ENCODE measurements at places on chromosomes 16 and 17.

- no peak for DNase-seq
These were observed 114.3 kb downstream of the MSI2 start for GRCh38 chr17:57370619-57371018.

- DNase-seq, result no peak
These were observed 800 bp downstream of the COX4I1 start for GRCh38 chr16:85800321-85800669.

GRCh38 chr16:86347090-86347489 lies 163.2 kb upstream of the FOXF1 start:
- no peak for DNase-seq

DNA sequence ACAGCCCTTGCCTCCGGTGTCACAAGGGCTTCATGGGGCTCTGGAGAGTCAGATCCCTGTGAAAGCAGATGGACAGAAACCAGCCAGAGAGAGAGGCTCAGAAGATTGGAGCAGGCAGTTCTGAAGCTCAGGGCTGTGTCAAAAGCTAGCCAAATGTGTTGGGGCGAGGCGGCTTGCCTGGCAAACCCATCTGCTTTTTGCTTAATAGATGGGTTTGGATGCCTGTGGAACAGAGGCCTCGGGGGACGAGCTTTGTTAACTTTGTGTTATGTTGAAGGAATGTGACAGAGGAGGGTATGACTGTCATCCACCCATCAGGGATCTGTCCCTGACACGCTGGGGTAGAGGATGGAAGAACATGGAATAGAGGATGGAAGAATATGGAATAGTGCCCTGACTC lies 21.0 kb upstream of the SLC12A3 start:
- no peak for DNase-seq

DNA sequence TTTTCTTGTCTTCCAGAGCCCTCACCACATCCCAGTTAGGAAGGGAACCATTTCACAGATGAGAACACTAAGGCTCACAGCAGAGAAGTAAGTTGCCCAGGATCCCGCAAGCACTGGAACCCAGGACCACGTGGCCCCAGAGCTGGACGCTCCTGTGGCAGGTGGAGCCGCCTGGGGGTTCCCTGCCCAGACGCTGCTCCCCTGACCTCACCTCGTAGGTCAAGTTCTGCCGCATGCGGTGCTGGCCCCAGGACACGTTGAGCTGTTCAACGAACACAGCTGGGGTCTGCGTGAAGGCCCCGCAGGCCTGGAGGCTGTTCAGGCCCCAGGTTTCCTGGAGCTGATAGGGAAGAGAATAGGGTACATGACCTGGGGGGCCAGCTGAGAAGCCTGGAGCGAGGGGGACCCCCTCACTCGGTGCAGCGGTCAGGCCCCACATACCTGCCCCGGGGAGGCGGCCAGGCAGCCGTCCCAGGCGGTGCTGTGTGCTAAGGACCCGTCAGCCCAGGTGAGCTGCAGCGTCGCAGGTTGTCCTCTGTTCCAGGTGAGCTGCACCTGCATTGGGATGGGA lies 54.1 kb downstream of the RMI2 start:
- no peak for DNase-seq

DNA sequence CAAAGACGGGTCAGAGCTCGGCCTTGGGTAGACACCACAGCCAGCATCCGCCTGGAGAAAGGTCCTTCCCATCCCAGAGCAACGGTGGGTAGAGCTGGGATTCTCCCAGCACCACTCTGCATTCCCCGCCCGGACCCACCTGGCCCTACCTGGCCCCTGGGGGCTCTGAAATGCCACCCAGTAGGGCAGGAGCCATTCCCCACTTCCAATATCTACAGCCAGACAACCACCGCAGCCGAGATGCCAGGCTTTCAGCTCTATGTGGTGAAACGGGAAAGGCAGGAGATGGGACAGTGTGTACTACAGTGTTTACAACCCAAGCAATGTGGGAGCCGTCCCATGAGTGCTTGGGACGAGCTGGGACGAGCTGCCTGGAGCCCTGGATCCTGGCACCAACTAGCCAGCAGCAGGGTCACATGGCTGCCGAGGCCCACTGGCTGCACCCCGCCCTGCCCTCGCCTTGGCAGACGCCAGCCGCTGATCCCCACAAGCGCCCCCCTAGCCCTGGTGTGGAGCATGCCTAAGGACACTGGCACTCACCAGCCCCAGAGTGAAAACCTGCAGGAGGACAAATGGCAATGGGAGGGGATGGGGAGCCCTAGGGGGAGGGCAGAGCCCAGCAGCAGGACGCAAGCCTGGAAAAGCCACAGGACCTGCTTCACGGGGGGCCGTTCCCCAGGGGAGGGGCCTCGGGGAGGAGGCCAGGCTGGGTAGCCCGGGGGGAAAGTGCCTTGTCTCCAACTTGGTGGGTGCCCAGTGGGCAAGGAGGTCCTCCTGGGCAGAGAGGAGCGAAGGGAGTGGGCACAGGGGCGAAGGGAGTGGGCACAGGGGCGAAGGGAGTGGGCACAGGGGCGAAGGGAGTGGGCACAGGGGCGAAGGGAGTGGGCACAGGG lies 13.5 kb downstream of the TMC6 start:
- peak; percentile 18 for DNase-seq

- DNase-seq, result no peak
These were observed 13.7 kb downstream of the GJD3 start for GRCh38 chr17:40350689-40351358.

- DNase-seq, result peak; percentile 29
These were observed 25.7 kb downstream of the C17orf100 start for GRCh38 chr17:6677158-6677831.

GRCh38 chr16:88770461-88771293 lies 14.3 kb downstream of the PIEZO1 start:
- DNase-seq, result no peak

GRCh38 chr16:85187002-85187401 lies 74.7 kb upstream of the CIBAR2 start:
- no peak for DNase-seq

GRCh38 chr16:59385959-59386358 lies 651.8 kb upstream of the GOT2 start:
- DNase-seq, result no peak

- DNase-seq, result no peak
These were observed 50.9 kb downstream of the IL21R start for GRCh38 chr16:27452569-27453493.

DNA sequence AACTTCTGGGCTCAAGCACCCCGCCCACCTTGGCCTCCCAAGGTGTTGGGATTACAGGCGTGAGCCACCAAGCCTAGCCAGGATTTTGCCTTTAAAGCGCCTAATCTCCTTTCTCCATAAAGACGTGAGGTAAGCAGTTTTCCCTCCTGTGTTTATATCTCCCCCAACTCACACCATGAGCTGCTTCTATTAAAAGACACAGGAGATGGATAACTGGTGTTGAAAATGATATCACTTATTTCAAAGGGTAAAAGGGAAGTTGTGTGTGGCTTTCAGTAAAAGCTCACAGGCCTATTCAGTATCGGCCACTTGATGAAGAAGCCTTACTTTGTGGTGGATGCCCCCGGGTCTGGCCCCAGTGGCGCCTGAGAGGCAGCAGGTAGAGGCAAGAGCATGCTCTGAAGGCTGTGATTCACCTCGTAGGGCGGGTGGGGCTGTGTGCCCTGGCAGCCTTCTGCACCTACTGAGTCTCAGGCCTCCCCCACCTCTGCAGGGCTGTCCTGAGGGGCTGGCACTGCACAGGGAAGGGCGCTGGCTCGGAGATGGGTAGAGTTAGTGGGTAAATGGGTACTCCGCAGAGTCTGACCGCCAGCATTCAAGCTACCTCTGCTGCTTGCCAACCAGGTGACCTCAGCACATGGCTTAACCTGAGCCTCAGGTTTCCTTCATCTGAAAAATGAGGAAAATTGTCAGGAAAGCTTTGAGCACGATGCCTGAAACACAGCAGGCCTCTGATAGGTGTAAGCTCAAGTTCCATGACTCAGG lies 146.8 kb downstream of the CLEC16A start:
- peak; percentile 46 for DNase-seq

DNA sequence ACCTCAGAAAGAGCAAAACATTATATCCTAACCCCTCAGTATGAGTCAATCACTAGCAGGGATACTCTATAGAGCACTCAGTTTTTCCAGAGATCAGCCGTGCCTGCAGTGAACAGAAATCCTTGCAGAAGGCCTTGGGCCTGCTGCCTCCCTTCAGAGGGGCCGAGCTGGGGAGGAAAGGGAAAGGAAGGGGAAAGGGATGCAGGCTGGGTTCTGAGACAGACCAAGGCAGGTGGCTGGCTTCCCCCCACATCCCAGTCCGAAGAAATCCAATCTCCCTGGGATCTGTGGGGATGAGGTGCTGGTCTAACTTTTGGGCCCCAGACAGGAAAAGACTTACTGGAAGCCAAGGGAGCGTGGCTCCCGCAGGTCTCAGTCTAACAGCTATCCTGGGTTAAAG lies 25.3 kb downstream of the SRL start:
- no peak for DNase-seq

DNA sequence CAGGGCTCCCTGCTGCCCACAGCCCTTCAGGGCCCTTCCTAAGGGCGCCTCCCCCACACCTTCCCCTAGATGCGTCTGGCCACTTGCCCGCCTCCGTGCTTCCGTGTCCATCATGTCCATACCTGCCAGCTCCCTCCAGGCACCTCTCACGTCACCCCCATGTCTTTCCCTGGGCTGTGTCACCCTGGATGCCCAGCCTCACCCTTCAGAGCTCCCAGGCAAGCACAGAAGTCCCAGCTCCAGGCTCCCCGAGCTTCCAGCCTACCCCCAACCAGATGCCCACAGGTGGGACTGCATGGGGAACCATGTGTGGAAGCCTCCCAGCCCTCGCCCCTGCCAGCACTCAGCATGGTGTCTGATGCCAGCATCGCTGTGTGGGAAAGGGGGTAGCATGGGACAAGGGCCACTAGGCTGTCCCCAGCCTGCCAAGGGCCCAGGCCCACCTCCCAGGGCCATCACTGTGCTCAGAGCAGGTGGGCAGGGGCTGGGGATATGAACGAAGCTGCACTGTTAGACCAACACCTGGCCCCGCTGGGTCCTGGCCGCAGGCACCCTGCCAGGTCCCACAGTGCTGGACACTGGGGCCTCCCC lies 1.9 kb upstream of the AXIN1 start:
- no peak for DNase-seq

DNA sequence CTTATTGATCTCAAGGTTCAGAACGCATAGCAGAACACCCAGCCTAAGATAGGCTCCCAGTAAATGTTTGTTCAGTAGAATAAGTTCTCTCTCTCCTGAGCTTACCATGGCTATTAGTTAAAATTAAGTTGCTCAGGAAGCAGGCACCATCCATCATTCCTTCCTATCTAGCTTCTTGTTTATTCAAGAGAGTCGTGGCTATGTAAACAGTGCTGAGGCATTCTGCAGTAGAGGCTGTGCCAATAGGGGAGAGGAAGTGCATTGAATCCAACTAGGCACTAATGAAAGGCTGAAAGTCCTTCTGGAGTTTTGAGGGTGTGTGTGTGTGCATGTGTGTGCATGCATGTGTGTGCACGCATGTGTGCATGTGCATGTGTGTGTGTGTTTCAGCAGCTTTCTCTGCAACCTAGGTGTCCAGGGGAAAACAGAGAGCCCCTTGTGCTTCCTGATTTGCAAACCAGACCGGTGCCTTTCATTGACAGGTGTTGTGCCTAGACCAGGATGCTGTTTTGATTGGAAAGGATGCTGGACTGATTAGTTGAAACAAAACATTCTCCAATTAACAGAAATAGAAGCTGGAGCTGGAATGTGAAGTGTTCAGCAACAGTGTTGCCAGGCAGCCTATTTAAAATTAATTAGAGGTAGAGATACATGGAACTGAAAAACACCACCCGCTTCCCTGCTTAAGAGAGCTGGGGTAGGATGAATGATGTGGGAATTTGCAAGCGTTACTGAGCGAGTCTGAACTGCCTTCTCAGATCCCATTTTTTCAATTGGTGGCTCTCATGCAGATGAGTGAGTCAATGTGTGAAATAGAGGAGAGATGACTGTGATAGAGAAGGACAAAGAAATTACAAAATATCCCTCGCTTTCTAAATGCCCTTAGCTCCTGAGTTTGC lies 103.3 kb upstream of the CLEC3A start:
- no peak for DNase-seq

- DNase-seq, result no peak
These were observed 22.1 kb upstream of the NAT9 start for GRCh38 chr17:74798239-74798707.

GRCh38 chr17:41894791-41895331 lies 23.9 kb downstream of the ACLY start:
- DNase-seq, result no peak

DNA sequence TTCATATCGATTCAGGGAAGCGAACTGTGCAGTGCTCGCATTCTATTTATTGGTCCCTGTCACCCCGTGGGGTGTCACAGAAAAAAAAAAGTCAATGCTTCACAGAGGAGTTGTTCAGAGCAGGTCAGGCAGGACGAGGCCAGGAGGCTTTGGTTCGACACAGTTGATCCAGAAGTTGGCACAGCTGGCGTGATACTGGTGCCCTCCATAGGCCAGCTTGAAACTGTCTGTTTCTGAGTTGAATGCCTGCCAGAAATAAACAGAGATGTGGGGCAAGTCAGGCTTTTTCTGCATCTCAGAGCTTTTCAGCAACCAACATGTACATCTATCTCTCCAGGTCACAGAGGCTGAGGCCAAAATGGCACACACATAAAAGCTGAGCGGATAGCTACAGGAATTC lies 29.1 kb downstream of the DUSP14 start:
- DNase-seq, result no peak

- no peak for DNase-seq
These were observed 187.4 kb downstream of the CA10 start for GRCh38 chr17:51971121-51971520.

DNA sequence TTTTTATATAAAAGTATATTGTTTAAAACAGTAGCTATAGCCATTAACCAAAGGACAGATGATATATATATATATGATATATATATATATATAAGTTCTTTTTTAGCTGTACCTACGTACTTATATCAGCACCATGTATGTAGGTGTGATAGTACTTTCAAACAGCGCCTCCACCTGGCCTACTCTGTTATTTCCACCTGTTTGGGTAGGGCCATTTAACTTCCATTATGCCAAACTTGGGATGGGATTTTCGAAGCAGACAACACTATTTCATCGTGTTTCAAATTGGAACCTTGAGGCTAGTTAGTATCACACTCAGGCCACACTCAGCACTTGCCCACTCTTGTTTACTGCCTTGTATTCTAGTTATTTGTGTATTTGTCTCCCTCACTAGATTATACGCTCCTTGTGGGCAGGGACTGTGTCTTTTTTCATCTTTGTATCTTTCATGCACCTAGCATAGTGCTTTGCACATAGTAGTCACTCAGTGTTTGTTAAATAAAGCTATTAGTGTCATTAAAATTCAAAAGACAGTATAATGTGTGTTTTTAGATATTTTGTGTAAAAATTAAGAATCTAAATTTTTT lies 11.8 kb upstream of the CLTC start:
- DNase-seq, result peak; percentile 55

Data from activated naive CD4-positive, alpha-beta T cell treated with anti-CD3 and anti-CD28 coated beads, Interleukin-2, amount 10 ng/mL, durations not matched to agents 7 days and 5 days (primary cell).